NCI-H446 treated with DMSO at 0.1 percent for 48 hours (cell line): ENCODE measurements at places on chromosomes 6 and 20.

DNA sequence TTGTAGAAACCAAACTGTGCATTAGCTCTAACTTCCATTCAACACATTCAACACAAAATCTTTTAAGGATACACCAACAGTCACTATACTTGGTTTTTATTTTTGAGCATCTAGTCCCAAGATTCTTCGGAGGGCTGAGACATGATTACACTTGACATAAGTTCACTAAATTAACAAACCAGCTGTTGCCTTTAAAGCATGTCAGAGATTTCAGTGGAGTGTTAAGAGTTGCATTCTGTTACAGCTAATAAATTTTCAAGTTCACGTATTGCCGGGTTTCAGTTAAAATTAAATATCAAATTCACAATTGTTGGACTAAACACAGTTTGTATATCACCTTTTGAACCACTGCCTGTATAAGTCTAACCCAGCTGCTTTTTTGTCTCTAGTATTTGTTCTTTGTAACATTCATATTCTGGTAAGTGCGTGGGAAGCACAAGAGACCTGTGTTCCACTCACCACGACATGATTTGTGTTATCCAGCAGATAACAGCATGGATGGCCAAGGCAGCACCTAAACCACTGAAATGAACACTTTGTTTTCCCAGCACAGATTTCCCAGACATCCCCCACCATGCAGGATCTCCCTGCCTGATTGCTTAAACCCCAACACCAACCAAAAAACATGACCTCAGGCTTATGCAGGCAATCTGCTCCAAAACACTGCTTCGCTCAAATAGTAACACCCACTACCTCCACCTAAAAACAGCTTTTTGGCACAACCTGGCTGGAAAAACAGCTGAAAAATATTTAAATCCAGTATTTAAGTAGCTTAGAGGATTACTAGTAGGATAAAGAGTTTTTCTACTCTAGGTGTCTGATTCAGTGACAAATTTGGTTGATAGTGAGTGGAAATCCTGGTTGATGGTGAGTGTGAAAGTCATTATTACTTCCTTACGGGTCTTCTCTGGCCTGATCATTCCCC, 286.5 kb upstream of the NT5E start:
- no peak for DNase-seq

GRCh38 chr6:121305957-121306607, 28.2 kb downstream of the TBC1D32 start:
- DNase-seq: no peak

DNA sequence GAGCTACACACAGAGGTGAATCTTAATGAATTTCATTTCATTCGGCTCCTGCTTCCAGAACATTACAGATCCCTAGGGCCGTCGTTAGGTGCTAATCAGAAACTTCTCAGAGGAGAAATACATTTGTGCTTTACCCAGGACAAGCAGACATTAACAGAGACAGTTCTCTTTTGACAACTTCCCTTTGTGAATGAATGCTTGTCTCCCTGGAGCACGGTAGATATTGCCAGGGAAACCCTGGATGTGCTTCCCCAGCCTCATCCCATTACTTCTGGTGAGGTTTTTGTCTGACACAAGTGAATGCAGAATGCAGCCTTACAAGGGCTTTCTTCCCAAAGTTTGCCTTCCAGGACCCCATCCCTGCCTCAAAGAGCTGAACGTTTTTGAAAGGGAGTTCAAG, 105.4 kb downstream of the SYNDIG1 start:
- no peak for DNase-seq

- peak; percentile 66 for DNase-seq
Observed at GRCh38 chr6:21185861-21186478, 407.6 kb upstream of the SOX4 start.

- DNase-seq: peak; percentile 3
Observed at GRCh38 chr6:129183187-129183591, 300.3 kb downstream of the LAMA2 start.

DNA sequence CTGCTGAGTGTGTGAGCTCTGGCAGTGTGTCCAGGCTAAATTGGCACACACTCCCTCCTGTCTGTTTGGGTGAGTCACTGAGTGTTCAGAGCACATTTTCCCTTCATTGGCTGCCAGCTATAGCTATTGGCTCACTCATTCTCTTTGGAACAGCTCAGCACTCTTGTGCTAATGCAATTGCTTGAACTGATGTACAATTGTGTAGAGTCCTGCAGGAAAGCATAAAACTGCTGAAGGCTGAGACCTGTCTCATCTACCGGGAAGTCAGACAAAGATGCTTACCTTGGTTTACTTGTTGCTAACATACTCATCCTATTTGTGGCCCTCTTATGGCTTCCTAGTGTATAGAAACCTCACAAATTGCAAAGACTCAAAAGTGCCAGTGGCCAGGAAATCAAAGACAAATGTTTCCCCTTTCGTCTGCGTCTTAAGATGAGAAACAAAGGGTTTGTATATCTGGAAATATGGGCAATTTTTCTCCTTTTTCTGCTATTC, 351.0 kb downstream of the BCKDHB start:
- DNase-seq: peak; percentile 91

DNA sequence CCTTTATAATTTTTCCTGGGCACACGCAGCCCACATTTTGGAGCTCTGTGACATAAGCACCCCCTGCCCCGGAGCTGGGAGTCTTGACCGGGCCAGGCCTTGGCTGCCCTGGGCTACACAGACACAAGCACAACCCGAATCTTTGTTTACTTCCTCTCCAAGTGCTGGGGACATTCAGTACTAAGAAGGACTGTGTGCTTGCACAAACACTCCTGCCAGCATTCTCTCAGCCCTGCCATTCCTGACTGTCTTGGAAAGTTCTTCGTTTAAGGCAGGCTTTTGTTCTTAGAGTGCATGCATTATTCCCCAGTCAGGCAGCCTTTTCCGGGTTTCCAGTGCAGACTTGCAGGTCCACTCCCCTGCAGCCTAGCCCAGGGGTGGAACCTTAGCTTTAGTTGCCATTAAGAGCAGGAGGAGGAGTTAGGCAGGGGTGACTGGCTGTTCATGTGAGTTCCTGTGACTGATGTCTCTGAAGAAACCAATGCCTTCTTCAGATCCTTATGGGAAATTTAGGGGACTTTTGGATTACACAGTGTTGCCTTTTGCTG, 28.6 kb downstream of the FOXO3 start:
- DNase-seq: no peak

- peak; percentile 83 for DNase-seq
Observed at GRCh38 chr6:28980852-28981430, 24.2 kb downstream of the ZNF311 start.

DNA sequence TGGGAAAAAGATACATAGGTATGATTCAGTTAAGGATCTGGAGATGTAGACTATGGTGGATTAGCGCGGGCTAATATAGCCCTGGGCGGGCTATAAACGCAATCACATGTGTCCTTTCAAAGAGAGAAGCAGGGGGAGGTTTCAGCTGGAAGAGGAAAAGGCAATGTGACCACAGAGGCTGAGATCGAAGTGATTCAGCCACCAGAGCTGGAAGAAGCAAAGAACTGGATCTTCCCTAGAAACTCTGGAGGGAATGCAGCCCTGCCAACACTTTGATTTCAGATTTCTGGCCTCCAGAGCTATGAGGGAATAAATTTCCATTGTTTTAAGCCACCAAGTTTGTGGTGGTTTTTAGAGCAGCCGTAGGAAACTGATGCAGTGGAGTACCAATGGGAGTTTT, 81.5 kb upstream of the NHSL1 start:
- no peak for DNase-seq

- no peak for DNase-seq
Observed at GRCh38 chr6:3616565-3617176, 134.8 kb downstream of the PXDC1 start.

GRCh38 chr20:20953738-20954618, 152.2 kb downstream of the LINC00237 start:
- no peak for DNase-seq

GRCh38 chr6:125086716-125087115, 66.9 kb upstream of the TPD52L1 start:
- DNase-seq: no peak
